A549 treated with Mapracorat at 1 μM for 4 hours (cell line): ENCODE measurements at places on chromosomes 3 and 15. TPM values are rescaled to one million over a fixed set of nuclear protein-coding genes. Genes with fewer than 3 reads are reported as not detected.

Gene PLA1A
- 0.26 to 0.80 TPM (median 0.40 TPM) in 5 replicates for total RNA-seq

Gene CCR8
- not detected in 5 replicates for total RNA-seq

Gene CADPS
- total RNA-seq: not detected in 5 replicates

Gene SPATA12
- 0.36 to 0.62 TPM (median 0.37 TPM) in 5 replicates for total RNA-seq

Gene ITIH3
- 0.13 TPM in 1 of 5 replicates, not detected in the others for total RNA-seq

Gene DAG1
- 47.6 to 60.8 TPM (median 57.1 TPM) in 5 replicates for total RNA-seq

Gene SLC28A1
- 0.06 TPM in 2 of 5 replicates, not detected in the others for total RNA-seq

Gene TM6SF1
- not detected in 5 replicates for total RNA-seq

Gene SETD2
- total RNA-seq: 16.3 to 22.9 TPM (median 18.8 TPM) in 5 replicates

Gene TMEM207
- not detected in 5 replicates for total RNA-seq

Gene ANKRD34C
- not detected in 5 replicates for total RNA-seq

Gene PRR20G
- total RNA-seq: 0.97 to 1.6 TPM (median 1.3 TPM) in 5 replicates

Gene SNURF
- total RNA-seq: 8.8 to 20.6 TPM (median 13.7 TPM) in 5 replicates

Gene DPPA2
- total RNA-seq: not detected in 5 replicates

Gene ATOSA
- total RNA-seq: 7.6 to 11.4 TPM (median 8.7 TPM) in 5 replicates

Gene MYO5C
- total RNA-seq: 4.9 to 6.8 TPM (median 6.2 TPM) in 5 replicates

Gene ENTPD3
- 0.05 TPM in 1 of 5 replicates, not detected in the others for total RNA-seq
